ENCODE measurements at places on chromosomes 4 and X.

DNA sequence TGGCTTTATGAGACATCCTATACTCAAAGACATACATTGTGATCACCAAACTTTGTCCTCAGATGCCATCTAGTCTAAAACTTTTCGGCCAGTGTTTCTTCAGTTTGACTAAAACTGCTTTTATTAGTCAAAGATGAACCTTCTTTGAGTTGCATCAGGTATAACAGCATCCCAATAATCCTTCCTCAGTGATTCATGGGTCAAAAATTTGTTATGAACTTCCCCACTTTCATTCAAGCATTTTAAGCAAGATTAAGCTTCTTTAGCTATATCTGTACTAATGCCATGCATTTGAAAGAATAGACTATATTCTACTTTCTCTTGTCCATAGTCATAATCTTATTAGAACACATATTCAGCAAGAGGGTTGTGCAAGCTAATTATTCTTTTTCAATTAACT is 1070.4 kb upstream of the ADGRL3 start:
- no peak for DNase-seq

- DNase-seq, result no peak
These were observed 131.4 kb downstream of the UCHL1 start for GRCh38 chr4:41388080-41388479.

- no peak for DNase-seq
These were observed 30.3 kb upstream of the TMSB15B start for GRCh38 chrX:103932133-103932532.

- no peak for DNase-seq
These were observed 4.9 kb upstream of the TXK start for GRCh38 chr4:48138936-48139335.

GRCh38 chr4:57168982-57169381 is 58.8 kb upstream of the IGFBP7 start:
- DNase-seq, result no peak

Measured in nucleus accumbens (tissue), 56 donors.